ENCODE measurements at places on chromosomes 3 and 15.
A peak's percentile ranks its signal among the peaks of the same experiment; 100 is the strongest.

- no peak for DNase-seq
Measured at GRCh38 chr15:92196342-92196741, 197.3 kb upstream of the ST8SIA2 start.

DNA sequence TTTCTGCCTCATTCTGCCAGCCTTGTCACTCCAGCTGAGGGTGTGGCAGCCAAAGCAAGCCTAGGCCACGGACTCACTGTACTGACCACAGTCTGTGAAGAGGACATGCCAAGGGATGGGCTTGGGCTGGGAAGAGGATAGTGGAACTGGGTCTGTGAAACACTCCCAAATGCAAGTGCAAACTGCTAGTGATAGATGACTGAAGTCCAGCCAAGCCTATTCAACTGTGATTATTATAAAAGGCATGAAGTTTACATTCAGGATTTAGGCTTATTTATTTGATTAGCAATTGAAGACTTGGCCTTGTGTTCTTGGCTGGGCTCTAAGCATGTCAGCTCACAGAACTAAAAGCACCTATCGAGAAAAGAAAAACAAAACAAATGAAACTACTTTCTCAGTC is 84.9 kb upstream of the UBE2E1 start:
- no peak for DNase-seq

GRCh38 chr3:188661806-188662205 is 507.8 kb downstream of the LPP start:
- peak; percentile 70 for DNase-seq

DNA sequence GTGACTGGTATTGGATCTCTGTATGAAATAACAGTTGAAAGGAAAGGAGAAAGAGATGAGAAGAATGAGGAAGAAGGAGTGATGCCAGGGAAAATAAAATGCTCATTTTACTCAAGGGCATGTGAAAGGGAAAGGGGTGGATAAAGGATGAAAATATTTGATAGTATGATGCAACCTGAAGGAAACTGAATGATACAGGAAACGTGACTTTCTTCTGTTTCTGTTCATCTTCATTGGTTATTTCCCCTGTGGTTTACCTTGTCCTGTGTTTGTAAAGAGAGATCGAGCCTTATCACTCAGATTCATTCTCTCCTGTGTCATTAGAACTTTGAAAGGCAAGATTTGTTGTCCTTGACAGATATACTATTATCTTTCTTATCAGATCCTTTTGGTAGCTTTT is 243.6 kb upstream of the SLITRK3 start:
- DNase-seq, result no peak

DNA sequence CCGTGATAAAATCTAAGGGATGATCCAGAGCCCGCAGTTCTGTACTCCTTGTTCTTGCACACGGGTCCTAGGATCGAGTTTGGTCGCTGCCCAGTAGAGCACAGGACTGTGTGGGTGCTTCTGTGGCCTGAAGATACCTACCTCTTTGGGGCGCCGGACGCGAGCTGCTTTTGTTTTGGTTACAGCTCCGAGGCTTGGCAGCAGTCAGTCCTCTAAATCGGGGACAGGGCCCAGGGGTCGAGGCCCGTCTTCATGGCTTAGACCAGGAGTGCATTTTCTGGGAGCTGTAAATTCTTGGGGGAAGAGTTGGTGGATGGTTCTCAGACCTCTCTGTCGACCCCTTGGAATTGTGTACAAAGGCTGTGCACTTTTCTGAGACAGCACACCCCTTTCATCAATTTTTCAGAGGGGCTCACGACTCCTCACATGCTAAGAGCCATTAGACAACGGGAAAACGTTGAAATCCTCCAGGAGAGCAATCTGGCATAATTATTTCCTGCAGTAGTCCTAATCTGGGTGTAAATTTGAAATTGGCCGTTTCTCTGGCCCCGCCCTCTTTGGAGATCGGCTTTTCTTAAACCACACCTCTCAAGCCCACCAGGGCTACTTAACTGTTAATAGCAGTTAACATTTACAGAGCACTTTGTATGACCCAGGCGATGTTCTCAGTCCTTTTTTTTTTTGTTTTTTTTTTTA is 928 bp downstream of the CEP97 start:
- no peak for DNase-seq

DNA sequence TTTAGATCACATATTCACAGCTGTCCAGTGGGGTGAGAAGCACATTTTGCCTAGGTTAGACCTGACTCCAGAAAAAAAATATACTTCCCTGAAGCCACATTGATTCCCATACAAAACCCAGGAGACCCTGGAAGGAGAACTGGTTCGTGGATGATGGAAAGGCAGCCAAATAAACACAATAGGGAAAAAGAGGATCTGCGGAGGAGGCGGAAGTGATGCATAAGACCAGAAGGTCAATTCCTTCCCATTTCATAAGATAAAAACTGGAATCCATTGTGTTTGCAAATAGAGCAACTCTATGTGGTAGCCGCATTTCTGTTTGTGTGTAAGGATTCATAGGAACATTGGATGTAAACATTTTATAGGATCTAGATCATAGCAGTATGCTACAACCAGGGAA is 781.9 kb upstream of the GRM7 start:
- DNase-seq, result no peak

GRCh38 chr3:15450438-15451215 is 23.2 kb downstream of the EAF1 start:
- no peak for DNase-seq
